ENCODE measurements at places on chromosomes 3 and 15.
A peak's percentile ranks its signal among the peaks of the same experiment; 100 is the strongest.

DNA sequence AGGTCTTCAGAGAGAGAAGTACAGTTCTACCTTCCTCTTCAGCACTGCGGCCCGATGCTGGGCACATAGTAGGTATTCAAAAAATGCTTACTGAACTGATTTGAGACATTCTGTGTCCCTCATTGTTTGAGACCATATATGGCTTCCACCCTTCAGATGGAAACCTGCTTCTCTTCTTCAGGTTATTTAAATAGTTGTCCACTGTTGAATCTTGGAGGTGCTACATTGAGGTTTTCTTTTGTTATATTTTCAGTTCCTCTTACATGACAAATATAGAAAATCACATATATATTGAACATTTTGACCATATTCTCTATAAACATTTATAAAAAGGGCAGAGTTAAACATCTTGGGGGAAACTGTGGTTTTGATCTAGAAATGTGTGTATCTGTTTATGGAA, 200.2 kb upstream of the LRRC3B start:
- no peak for DNase-seq

GRCh38 chr3:17014709-17015108, 130.0 kb downstream of the PLCL2 start:
- DNase-seq, result no peak

DNA sequence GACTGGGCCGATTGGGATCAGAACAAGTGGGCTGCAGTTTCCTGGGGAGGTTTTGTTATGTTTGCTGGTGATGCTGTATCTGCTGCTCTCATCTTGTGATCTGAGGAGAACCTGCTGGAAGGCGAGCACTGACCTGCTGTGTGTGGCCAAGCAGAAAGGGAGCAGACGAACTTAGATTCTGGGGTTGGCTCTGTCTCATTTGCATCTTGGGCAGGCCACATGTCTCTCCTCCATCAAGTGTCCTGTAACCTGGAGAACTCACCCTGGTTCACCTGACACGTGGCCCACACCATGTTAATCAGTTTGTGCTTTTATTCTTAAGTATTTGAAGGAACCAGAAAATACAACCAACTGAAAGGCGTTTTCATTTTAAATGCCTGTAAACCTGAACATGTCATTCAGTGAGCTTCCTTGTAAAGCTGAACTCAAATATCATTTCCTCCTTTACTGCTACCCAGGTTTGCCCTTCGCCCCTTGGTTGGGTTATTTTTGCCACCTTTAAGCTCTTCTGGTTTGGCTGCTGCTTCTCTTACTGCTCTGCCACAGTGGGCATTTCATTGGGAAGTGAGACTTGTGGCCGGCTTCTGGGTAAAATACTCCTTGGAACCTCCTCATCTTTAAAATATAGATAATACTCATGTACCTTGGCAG, 33.5 kb upstream of the TRAK1 start:
- DNase-seq, result no peak

DNA sequence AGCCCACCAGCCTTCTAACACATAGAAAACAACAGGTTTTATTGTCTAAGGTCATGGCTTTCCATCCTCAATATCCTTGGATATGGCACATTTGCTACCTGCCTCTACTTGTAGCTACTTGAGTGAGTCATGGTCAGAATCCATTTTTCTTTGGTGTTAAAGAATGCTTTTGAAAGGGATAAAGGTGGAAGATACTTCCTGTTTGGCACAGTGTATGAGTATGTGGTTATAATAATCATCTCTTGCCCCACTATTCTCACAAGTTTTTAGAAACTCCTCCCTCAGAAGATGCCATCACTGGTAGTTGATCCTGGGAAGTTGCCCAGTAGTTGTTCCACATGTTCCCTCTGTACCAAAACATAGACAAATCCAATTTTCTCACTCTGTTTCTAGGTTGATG, 508.6 kb upstream of the IL12A start:
- peak; percentile 6 for DNase-seq

DNA sequence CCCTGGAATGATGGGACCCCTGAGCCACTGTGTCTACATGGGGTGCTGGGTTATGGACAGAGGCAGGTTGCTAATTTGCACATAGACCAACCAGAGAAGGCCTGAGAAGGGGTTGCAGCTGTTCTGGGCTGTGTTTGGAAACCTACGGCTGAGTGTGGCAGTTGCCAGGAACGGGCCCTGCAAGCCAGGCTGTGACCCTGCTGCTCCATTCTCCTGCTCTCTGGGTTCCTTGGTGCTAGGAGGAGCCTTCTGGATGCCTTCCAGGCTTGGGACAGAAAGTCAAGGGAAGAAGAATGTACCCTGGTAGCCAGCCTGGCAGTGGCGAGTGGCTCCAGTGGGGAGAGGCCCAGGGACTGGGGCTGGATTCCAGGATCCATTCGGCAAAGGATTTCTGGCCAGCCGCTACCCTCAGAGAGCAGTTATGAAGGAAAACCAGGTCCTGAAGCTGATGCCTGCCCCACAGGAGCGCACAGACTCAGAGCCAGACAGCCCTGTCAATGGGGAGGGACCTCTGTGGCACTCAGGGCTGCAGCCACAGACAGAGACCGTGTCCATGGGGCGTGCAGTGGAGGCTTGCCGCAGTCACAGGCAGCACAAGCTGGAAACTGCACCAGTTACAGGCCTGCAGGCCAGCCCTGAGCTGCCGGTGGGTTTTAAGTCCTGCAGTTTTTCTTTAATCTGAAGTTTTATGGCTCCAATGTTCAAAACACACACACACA, 55.1 kb upstream of the ACAD9 start:
- DNase-seq, result no peak

DNA sequence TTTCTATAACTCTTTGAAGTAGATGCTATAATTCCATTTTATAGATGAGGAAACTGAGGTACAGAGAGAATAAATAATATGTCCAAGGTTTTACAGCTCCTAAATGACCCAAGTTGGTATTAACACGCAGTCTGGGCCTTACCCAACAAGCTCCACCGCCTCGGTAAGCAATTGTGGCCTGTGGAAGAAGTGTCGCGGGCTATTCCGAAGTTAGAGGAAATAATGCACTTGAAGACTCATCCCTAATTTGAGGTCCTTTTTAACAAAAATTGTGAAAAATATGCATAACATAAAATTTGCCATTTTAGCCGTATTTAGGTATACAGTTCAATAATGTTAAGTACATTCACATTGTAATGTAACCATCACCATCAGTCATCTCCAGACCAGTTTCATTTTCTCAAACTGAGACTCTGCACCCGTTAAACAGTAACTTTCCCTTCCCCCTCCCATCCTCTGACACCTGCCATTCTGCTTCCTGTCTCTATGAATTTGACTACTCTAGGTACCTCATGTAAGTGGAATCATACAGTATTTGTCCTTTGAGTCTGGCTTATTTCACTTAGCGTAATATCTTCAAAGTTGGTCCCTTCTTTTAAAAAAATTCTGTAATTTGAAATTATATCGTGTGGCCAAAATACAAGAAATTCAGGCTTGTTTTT, 18.2 kb downstream of the IDH3A start:
- DNase-seq, result no peak

GRCh38 chr3:4061195-4061594, 242.0 kb upstream of the SETMAR start:
- DNase-seq, result no peak

DNA sequence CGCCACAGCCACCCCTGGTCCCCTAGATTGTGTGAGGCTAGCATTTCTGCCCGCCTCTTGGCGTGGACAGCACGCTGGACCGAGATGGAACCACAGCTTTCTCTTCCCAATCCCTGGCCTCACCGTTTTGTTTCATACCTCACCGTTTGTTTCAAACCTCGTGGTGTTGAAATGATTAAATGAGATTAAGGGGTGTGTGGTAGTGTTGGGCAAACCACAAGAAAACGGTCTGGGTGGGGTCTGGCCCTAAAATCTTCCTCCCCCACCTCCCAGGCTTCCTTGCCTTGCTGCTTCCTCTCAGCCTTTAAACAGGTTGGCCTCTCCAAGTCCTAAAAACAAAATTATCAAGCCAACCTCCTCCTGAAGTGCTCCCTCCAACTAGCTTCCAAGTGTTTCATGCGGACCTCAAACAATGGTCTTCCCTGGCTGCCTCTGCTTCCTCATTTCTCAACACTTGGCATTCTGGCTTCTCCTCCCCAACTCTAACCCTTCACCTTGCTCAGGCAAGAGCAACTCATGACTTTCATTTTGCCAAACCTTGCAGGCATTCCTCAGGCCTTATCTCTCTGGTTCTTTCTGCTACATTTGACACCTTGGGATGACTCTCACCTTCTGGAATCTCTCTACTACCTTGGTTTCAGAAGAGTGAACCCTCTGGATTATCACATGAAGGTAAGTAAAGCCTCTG, 1.4 kb upstream of the ATP13A3 start:
- peak; percentile 51 for DNase-seq

GRCh38 chr15:98421419-98422129, 226.8 kb upstream of the IGF1R start:
- DNase-seq, result peak; percentile 59

DNA sequence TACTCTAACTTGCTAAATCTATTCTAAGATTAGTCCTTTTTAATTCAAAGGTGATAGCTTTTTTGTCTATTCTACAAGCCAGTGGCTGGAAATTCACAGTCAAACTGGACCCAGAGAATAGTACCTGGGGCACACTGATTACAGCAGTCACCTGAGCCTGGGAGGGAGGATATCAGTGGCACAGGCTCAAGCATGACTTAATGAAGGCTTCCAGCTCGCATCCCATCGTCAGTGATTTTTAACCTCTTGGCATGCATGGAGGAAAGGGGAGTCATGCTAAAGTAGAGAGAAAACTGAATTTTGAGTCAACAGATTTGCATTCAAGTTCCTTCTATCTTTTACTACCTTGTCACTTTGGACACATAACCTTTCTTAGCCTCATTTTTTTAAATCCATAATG, 24.8 kb downstream of the GOLIM4 start:
- DNase-seq, result peak; percentile 12

DNA sequence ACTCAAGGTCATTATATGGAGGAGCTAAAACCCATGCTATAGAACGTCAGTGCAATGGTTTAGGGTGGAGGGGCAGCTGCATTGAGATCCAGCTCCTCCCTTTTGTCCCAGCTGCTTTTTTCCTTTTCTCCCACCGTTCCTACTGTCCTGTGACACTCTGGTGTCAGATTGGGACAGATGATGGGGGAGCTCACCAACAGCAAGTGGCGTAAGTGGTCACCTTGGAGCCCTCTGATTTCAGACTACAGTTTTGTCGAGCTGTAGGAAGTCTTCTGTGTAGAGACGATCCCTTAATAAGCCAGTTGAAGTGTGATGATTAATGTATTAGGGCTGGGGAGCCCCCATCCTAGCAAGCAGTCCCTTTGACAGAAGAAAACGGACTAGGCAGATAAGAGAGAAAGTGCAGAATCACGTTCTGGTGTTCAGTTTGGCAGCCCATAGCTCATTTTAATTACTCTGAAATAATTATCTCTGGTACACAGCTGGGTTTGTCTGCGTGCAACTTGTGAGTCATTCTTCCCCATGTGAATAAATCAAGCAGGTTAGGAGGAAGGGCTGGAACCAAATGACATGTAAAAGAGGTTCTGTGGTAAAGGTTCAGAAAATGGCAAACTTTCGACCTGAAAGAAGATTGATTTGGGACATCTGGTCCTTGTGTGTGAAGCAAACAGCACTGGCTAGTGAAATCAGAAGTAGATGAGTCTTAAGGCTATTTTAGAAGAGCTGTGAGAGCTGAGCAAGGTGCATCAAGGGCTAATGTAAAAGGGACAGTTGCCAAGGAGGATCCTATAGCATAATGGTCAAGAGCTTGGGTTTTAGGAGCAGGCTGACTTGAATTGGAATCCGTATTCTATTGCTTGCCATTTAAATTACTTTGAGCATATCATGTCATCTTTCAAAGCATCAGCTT, 241.4 kb downstream of the EDEM1 start:
- DNase-seq, result no peak

DNA sequence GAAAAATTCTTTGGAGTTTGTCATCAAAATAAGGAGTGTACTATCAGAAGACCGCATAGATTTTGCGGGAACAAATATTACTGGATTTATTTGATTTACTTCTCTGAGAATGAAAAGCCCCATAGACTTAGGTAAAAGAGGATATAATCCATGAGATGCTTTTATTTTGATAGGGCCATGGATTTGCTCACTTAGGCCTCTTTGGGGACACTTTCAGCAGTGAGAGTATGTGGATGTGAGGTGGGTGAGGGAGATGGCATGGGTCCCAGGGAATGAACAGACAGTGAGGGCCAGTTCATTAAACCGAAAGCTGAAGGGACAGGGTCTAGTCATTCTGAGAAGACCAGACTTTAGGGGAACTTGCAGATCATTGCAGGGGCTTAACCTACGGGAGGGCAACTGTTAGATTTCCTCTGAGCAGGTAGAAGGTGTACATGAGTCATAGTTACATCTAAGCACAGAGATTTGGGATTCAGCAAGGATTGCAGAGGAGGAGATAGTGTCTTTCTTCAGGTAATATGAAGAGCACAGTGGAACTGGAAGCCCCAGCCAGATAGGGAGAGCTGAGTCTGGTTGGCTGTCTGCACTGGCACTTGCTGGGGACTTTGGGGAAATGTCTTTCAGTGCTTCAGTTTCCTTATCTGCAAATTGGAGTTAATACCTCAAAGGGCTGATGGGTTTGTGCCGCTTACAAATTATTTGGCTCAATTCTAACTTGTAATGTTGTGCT, 30.8 kb downstream of the SH3GL3 start:
- DNase-seq, result no peak

- no peak for DNase-seq
Observed at GRCh38 chr3:85304360-85304964, 345.7 kb downstream of the CADM2 start.

All from ELR (cell line).